ENCODE measurements at places on chromosomes 12 and 14. TPM values are rescaled to one million over a fixed set of nuclear protein-coding genes. Genes with fewer than 3 reads are reported as not detected.

- no peak for DNase-seq
Observed at GRCh38 chr12:119375075-119375882, 40.8 kb downstream of the CCDC60 start.

- no peak for DNase-seq
Observed at GRCh38 chr12:123815968-123816367, 53.9 kb downstream of the DNAH10 start.

The SRGAP1 gene
- 10.0 TPM for total RNA-seq

The SLCO1B1 gene
- total RNA-seq: not detected

- no peak for DNase-seq
Observed at GRCh38 chr14:91866511-91867295, 633 bp downstream of the TC2N start.

DNA sequence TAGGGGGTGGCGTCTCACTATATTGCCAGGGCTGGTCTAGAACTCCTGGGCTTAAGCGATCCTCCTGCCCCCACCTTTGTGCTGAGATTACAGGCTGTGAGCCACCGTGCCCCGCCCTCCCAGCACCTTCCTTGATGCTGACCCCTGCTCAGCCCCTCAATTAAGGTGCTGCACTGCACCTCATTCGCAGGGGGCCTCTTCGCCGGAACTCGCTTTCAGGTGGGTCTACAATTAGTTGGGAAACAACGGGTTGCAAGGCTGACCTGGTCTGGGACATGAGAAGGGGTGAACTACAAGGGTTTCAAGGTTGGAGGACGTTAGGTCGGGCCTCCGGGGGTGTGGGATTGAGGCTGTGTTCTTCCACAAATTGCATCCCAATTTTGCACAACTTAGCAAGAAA is 1.2 kb upstream of the NOP2 start:
- DNase-seq: no peak

The PHLDA1 gene
- total RNA-seq: 47.8 TPM

DNA sequence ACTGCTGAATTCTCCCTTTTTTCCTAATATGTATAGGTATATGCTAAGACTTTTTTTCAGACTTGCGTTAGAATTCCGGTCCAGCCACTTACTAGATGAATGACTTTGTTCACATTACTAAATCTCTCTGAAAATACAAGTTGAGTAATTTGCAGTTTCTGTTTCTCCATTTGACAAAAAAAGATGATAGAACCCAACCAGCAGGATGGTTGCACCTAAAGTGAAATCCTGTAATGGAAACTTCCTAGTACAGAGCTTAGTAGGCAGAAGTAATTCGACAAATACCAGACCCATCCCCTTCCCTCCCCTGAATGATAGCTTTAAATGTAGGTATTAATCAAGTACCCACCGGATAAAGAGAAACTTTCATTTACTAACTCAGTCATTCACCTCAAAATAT is 113.6 kb upstream of the RAP1B start:
- DNase-seq: no peak

DNA sequence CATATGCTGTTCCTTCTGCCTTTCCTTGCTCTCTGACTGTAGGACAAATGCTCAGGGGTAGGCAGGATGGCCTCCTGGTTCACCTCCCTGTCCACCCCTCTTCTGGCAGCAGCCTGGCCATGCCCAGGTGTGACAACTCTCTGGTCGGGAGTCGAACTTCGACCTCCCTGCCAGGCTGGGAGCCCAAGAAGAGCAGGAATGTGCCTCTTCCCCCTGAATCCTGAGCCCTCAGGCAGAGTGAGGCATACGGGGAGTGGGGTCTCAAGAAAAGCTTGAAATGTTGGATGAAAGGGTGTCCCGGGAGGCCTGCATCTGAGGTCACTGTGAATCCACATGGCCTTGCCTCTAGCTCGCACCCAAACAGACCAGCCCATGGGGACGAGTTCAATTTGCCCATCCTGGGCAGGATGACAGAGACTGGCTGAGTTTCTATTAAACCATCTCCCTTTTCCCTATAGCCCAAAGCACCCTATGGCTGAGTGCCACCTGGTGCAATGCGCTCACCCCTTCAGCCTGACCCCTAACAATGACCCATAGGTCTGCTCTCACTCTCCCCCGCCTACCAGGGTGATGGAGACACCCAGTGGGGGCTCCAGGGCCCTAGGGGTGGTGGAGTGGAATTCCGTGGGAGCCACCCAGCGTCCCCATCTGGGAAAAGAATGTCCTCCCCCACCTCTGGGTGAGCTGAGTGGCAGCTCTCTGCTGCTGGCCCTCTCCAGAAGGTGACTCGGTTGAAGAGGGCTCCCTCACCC is 52.9 kb upstream of the DIO3 start:
- DNase-seq: no peak

DNA sequence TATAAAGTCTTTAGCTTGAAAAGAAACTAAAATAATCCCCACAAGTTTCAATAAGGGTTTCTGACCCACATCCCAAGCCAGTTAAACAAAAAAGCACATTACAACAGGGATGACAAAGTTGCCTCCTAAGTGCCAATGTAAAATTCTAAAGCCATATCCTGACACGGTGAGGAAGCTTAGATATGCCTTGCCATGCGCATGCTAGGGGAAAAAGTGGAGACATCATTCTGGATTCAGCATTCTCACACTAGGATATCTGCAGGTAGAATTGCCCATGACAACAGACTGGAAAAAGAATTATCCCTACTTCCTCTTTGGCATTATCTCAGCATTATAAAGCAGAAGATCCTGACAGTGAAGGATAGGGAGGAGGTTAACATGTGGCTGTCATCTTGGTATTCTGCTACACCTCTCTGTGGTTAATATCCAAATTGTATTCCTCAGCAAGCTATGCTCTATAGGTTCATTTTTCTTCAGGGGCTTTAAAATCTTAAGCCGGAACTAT is 4.9 kb downstream of the DUSP6 start:
- no peak for DNase-seq

- DNase-seq: no peak
Observed at GRCh38 chr12:12836571-12836970, 23.4 kb downstream of the DDX47 start.

- DNase-seq: peak; percentile 16
Observed at GRCh38 chr12:115070313-115070712, 386.3 kb upstream of the TBX3 start.

DNA sequence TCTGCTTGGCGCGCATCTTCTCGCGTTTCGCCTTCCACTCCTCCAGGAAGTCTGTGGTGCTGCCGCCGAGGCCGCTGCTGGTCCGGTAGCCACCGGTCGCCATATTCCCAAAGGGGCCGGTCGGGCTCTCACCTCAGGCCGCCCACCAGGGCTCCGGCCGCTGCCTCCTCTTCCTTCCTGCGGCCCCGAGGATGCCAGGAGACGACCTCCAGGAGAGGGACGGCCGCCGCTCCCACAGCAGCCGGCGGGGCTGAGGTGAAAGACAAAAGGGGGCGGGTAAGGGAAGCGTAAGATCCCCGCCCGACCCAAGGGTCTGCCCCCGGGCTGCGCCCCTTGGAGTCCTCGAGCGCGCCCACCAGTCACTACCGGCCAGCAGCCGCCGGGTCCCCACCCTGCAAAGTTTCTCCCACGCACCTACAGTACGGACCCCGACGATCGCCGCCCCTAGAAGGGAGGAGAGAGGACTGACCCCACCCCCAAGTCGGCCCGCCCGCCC is 574 bp downstream of the PAWR start:
- peak; percentile 20 for DNase-seq

GRCh38 chr12:109926488-109927210 is 26.6 kb downstream of the TCHP start:
- DNase-seq: no peak

DNA sequence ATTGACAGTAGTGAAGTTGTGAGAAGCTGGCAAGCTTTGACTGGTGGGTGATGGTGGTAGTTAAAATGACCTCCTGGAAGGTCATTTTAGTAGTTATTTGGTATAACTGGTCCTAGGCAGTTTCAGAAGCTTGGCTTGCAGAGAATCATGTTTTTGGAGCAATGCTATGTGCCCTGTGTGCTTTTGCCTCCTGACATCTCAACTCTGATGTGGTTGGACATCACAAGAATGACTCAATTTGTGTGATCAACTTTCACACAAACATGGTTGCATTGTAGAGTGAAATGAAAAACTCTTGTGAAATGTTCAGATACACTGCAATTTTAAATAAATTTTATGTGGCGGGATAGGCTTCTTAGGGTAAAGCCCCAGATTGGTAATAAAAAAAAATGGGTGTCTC is 8.3 kb upstream of the ABCD2 start:
- no peak for DNase-seq

DNA sequence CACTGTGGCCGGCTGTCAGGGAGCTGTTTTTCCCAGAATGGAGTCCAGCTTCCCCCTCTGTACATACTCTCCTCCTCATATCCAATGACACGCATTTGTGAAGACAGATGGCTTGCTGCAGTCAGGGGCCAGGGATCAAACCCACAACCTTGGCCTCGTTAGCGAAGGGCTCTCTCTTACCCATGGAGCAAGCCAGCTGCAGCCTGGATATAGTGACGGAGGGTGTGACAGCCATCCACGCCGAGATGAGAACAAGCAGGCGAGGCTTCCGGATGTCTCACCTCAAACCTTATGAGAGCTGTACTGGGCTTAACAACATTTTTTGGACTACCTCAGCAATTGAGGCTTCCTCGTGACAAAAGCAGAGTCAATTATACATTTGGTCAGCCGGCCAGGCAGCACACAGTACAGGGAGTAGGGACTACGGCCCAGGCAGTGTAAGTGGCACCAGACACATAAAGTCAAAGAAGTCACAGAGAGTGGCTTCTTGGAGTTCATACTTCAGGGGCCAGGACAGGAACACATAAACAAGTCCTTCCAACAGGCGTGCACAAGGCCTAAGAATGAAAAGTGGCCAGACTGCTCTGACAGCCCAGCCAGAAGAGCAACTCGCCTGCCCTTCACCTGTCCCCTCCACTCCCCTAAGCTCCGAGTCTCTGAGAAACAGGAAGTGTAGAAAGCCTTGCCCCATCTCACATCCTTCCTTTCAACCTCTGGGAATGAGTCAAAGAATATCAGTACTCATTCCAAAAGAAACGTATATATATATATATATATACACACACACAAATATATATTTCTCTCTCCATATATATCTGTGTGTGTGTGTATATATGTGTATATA is 115.1 kb downstream of the TTC7B start:
- no peak for DNase-seq

DNA sequence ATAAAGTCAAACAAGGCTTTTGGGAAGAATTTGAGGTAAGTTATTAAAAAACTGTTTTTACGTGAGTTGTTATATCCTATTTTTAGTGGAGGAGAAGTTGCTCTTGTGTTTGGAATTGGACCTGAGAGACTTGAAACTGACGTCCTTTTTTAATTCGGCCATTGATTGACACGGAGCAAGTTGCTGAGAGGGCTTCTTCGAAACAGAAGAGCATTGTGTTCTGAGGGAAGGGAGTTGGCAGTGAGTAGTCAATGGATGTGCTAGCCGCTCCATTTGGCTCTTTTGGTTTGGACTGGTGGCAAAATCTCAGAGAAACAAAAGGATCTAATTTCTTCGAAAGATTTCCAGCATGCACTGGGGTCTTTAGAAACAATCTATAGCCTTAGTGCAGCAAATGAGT is 37.3 kb downstream of the PTPN11 start:
- DNase-seq: no peak
